ENCODE measurements at places on chromosomes 16 and 17.
A peak's percentile ranks its signal among the peaks of the same experiment; 100 is the strongest.

DNA sequence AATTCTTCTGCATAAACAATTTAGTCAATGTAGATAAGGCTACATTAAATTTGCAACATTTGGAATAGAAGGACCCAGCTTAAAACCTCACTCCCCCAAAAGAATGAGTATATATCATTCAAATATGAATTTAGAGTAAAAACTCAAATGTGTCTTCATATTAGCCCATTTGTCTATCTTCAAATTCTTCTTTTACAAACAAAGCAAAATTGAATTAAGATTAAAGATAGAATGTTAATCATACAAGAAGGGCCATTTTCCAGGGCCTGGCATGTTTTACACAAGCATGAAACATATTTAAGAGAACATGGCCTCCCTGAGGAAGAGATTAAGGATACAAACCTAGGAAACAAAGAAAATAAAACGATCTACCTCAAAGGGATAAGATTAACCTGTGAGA lies 8.4 kb downstream of the TOX3 start:
- DNase-seq, result no peak

GRCh38 chr17:37797206-37797605 lies 52.3 kb upstream of the HNF1B start:
- DNase-seq, result no peak

- no peak for DNase-seq
Measured at GRCh38 chr16:83577078-83577745, 230.6 kb upstream of the HSBP1 start.

- DNase-seq, result no peak
Measured at GRCh38 chr16:56278196-56278855, 87.0 kb downstream of the GNAO1 start.

GRCh38 chr17:60161598-60162330 lies 12.0 kb downstream of the CA4 start:
- no peak for DNase-seq

DNA sequence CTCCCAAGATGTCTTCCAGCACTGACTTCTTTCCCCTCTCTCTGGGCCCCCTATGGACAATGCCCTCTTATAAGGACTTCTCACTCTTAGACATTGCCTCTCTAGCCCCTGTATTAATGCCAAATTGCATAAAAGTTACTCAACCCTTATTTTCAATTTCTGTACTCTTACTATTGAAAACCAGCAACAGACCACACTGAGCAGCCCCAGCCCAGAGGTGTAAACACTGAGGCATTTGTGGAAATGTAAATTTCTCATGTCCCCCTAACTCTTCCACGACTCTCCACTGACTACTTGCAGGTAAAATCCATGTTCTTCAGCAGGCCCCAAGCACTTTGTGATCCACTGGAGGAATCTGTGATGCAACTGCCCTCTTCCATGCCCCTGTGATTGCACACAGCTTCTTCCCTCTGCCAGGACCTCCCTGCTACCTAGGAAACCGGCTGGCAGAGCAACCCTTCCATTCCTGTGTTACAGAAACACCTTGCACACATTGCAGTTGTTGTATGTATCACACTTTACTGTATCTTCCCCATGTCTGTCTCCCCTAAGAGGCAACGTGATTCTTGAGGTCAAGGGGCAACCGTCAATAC lies 4.4 kb downstream of the N4BP1 start:
- no peak for DNase-seq

GRCh38 chr16:11025120-11025531 lies 80.8 kb downstream of the CLEC16A start:
- no peak for DNase-seq

- DNase-seq, result no peak
Measured at GRCh38 chr16:10579575-10579964, 828 bp downstream of the EMP2 start.

DNA sequence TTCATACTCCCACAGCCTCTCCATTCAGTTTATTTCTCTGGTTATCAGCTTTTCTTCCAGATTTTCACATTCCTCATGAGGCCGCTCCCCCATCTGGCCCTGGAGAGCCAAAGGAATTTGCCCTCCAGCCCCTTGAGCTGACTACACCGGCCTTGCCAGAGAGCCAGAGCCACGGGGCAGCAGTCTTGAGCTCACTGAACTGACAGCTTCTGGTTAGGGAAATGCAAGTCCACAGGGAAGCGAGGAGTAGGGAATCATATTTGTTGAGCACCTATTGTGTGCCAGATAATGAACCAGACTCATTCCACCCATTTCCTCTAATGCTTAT lies 102.4 kb downstream of the ABCC12 start:
- DNase-seq, result no peak

DNA sequence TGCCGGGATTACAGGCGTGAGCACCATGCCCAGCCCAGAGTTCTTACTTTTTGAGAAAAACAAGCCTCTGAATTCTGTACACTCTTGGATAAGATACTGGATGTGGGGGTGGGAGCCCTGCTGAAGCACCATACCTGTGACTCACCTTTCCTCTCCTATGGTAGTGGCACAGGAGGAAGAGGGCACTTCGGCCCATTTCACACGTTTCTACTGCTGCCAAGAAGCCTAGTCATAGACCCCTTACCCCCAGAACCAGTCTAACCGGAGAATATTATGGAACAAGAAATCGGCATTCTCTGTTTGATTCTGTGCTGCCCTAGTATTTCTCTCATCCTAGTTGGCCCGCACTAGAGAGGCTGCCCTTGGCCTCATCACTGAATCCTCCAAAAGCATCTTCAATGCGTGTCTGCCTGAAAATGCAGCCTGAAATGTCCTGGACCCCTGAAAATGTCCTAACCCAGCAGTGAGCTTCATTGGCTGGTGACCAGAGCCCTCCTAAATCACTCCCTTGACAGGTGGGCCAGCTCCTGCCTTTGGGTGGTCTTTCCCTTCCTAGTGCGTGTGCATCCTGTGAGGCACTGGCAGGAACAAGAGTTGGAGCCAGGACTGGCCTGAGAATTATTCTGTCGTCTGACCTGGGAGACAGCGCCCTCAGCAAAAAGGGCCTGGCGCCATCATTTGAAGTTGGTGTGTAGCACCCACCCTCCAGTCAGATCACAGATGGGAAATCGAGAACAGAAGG lies 37.9 kb downstream of the NDEL1 start:
- no peak for DNase-seq

DNA sequence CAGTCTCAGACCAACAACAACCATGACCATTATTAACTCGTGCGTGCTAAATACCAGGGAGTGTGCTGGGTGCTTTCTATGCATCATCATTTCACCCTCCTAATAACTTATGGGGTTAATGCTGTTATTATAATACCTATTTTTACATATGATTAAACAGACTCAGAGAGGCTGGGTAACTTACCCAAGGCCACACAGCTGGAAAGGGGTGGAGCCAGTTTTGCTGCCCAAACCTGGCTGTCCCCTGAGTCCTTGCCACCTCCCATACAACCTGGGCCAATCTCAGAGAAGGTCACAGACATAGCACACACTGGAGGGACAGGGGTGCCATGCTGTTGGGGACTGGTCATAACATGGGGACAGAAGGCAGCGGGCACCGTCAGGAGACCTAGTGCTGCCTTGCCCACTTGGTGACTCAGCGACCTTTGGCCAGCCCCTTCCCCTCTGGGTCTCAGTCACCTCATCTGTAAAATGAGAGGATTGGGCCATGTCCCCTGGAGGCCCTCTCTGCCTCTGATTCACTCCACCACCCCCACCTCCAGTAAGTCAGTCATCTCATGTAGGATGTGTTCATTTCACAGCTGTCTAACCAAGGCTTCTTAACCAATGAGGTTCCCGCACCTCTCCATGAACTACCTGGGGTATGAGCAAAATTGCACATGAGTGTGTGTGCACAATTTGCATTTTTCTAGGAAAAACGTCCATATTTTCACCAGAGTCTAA lies 11.4 kb upstream of the FADS6 start:
- DNase-seq, result no peak

GRCh38 chr16:67372664-67373063 lies 20.6 kb downstream of the TPPP3 start:
- DNase-seq, result peak; percentile 18

GRCh38 chr16:85105475-85105874 lies 6.8 kb downstream of the CIBAR2 start:
- DNase-seq, result no peak

DNA sequence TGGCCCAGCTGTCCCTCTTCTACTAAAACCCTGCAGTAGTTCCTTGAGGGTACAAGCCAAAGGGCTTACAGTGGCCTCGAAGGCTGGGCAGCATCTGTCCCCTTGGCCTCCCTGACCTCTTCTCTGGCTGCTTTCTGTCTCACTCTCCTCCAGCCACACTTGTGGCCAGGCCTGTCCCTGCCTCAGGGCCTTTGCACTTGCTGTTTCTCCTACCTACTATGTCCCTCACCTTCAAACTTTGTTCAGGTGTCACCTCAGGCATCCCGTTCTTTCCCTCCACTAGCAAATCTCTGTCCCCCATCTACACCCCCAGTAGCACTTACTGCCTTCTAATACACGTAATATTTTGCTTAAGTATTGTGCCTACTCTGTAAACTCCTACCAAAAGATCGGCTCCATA lies 6.0 kb downstream of the ABCC1 start:
- DNase-seq, result no peak

GRCh38 chr16:75318737-75319136 lies 67.3 kb upstream of the BCAR1 start:
- no peak for DNase-seq

DNA sequence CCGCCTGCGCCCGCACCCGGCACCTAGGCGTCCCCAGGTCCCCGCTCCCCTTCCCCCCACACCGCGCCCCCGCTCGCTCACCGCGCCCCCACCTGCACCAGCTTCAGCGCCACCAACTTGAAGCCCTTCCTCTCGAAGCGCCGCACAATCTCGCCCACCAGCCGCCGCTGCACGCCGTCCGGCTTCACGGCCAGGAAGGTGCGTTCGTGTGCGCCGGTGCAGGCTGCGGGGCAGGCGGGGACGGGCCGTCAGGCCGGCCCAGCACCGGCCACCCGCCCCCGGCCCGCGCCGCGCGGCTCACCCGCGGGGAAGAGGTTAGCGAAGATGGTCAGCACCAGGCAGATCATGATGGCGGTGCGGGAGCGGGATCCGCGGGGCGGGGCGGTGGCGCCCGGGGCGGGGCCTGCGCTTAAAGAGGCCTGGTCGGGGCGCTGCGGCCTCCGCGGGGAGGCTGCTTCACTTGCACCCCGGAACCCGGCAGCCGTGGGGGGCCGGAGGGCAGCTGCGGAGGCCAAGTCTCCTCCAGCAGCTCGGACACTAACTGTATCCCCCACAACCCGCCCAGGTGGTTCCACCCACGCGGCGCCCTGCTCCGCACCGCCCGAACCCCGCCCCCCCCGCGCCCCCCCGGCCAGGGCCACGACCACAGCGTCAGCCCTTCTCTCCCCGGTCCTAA lies at the start of gene NME3:
TSS of gene NME3 (minus strand) at position 356 of the 676 bp plus-strand sequence. CDS start at position 347, 9 bp downstream.
- DNase-seq, result peak; percentile 15

DNA sequence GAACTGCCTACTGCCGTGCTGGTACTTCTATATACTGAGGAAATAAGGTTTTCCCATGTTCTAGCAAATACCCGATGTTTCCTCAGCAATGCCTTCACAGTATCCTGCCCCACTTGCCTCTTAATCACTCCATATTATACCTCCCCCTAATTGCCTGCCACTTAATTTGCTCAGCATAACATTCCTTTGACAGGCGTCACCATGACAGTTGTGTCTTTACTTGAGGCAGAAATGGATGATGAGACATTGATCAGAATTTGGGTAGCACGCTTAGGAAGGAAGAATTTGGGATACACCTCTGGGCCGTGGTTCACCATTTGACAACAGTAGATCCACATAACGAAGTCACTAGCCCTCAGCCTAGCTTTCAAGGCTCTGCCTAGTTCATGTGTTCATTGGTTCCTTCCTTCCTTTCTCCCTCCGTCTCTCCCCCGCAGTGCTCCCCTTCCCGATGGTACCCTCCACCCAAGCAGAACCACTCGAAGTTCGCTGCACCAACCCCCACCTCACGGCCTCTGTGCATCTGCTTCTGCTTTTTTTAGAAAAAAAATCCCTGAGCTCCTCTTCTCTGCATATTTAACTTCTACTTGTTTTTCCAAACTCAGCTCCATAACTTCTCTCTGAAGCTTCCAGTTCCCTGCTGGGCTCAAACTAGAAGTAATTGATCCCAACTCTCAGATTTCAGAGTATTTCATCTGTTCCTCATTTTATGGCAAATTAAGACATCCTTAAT lies 19.4 kb downstream of the IQCK start:
- DNase-seq, result no peak

GRCh38 chr16:86533076-86533475 lies 22.0 kb downstream of the MTHFSD start:
- no peak for DNase-seq

DNA sequence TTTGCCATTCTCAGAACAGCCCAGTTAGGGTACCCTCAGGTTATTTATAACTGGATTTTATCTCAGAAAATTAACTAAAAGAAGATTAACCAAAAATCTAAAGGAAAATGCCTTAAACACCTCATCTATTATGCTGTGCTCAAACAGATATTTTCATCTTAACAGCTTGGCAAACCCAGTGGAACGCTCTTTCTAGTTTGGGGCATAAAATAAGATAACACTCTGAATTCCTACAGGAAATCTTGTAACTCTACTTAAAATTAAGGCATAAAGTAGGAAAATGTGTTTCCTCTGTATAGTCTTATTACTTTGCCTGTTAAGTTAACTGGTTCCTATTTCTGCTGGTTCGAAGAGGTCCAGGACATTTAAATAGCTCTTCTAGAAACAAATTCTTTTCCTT lies 723.9 kb downstream of the MAF start:
- DNase-seq, result no peak

GRCh38 chr17:76501827-76502307 lies 644 bp upstream of the RHBDF2 start:
- DNase-seq, result no peak

GRCh38 chr16:53511403-53512280 lies 8.6 kb upstream of the AKTIP start:
- no peak for DNase-seq

DNA sequence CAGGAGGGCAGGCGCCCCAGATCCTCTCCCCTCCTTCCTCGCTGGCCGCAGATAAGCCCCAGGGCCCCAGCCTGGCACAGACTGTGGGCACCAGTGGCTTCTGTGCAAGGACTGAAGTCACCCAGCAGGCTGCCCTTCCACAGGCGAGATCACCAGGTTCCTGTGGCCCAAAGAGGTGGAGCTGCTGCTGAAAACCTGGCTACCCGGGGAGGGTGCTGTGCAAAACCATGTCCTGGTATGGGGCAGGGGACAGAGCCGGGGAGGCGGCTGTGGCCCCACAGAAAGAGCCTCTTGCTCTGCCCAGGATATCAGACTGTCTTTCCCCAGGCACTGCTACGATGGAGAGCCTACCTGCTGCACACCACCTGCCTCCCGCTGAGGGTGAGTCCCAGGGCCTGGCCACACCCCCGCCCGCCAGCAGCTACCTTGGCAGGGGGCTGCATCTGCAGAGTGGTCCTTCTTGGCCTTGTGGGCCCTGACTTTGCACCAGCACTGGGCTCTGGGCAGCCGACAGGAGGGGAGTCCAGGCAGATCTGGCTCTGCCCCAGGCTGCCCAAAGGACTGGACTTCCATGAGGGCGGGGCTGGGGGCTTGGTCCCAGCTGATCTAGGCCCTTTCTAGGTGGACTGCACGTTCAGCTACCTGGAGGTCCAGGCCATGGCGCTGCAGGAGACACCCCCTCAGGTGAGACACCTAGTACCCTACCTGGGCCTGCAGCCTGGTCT lies 615 bp downstream of the CARMIL2 start:
- no peak for DNase-seq

- no peak for DNase-seq
Measured at GRCh38 chr17:81690549-81690948, 6.7 kb downstream of the HGS start.

GRCh38 chr16:87133966-87134627 lies 183.1 kb downstream of the C16orf95 start:
- DNase-seq, result no peak

Measured in fibroblast of skin of left quadriceps (primary cell).